KG1 (cell line): ENCODE measurements at places on chromosomes 2 and 18.
A peak's percentile ranks its signal among the peaks of the same experiment; 100 is the strongest.

DNA sequence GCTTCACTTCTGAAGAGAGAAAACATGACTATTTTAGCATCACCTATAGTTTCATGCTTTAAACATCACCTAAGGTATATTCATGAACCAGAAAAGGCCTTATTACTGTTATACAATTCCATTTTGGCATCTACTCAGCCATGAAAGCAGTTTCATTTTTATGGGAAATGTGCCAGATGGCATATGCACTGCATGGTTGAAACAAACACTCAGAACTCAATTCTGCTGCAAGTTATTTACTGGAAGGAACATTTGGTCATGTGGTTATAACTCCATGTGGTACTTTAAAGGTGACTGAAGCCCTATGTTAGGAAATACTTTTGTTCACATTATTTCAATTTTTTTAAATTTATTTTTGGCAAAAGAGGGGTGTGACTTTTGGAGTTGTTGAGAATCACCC is 287.5 kb upstream of the CRIM1 start:
- no peak for DNase-seq

GRCh38 chr2:74399785-74400184 is 19.7 kb upstream of the DCTN1 start:
- DNase-seq = peak; percentile 15

DNA sequence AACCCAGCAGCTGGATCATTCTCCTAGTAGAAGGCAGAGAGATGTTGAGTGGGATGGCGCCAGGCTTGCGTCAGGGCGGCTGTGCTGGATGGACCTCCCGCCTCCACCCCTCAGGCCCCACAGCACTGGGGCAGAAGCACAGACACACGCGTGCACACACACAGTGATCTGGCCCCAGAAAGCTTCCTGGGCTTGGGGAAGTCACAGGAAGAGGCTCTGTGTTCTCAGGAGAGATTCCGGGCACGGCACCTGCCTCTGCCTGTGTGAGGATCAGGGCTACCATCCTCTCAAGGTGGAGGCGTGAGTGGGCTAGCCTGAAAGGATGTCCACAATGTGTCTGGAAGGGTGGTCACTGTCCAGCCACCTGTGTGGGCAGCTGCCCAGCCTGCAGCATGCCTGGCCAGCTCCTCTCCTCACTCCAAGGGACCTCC is 229.8 kb upstream of the HS6ST1 start:
- no peak for DNase-seq

DNA sequence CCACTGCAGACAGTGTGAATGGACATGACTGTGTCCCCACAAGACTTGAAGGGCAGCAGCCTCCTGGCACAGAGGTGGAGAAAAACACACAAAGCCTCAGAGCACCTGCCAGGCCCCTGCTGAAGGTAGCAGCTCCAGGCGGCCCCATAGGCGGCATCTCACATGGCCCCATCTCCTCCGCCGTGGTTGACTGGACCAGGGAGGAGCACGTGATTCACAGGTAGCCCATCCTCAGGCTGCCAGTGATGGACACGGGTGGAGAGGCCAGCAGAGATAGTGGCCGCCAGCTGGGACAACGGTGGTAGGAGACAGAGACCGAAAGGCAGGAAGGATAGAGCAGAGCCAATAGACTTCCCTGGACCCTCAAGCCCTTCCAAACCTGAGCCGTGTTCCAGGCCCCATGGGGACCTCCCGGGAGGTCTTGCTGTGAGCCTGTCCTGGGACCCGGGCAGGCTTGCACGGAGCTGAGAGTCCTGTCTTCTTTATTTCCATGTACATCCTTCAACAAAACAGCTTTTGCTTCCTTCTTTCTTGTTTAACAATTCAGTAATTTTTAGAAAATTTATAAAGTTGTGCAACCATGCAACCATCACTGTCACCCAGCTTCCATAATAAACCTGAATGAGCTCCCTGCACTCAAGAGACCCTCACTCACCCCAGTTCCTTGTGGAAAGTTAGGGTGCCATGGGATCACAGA is 26.9 kb downstream of the GPR55 start:
- no peak for DNase-seq

DNA sequence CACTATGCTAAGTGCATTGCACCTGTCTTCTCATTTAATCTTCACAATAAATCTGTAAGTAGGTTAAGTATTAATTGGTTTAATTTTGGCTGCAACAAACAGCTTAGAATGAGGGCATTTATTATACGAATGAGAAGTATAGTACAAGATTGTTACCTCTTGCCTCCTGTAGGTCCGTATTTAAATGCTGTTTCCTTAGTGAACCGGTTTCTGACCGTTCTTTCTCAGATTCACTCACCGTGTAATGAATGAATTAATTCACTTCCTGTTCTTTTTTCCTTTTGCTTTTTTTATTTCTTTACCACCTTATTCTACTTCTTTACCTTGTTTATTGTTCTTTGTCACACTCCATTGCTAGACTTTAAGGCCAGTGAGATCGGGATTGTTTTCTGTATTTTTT is 153.8 kb upstream of the RASGRP3 start:
- DNase-seq = no peak

- no peak for DNase-seq
Observed at GRCh38 chr2:198016243-198016642, 211.8 kb downstream of the PLCL1 start.

DNA sequence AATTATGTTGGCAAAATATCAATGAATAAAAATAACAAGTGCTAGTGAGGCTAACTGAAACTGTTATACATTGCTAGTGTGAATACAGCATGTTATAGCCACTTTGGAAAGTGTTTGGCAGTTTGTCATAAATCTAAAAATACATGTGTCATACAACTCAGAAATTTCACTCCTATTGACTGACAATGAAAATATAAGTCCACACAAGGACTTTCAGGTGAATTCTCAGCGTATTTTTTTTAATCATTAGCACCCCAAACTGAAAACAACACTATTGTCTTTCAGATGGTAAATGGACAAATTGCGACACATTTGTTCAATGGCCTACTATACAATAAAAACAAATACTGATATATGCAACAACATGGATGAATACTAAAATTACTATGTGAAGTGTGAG is 884.8 kb downstream of the TRIB2 start:
- no peak for DNase-seq

DNA sequence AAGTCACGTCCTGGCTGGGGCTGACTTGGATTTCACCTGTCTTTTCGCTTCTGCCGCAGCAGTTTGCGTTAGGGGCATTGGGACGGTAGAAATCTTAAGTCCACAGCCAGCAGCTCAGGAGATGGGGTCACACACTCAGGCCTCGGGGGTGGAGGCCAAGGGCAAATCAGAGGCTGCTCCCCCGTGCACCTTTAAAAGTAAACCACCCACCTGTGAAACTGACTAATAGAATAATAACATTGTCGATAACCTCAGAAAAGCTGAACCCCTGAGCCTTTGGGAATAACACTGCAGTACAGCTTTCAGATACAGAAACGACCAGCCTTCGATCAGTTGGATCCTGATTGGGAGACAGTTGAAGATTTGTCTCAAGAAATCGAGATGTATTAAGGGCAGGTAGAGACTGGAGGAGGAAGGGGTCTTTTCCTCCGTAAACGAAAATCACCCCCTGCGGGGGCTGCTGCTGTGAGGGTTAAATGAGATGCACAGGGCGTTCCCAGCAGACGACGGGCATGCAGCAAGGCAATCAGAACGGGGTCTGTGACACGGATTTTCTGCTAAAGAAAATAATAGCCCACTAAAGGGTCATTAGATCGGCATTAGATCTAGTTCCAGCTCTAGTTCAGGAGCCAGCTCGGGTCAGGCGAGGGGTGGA is 16.4 kb upstream of the NFATC1 start:
- DNase-seq = no peak

GRCh38 chr18:73954268-73954667 is 193.4 kb downstream of the FBXO15 start:
- no peak for DNase-seq

- DNase-seq = no peak
Observed at GRCh38 chr2:188997263-188997662, 23.1 kb downstream of the COL3A1 start.

DNA sequence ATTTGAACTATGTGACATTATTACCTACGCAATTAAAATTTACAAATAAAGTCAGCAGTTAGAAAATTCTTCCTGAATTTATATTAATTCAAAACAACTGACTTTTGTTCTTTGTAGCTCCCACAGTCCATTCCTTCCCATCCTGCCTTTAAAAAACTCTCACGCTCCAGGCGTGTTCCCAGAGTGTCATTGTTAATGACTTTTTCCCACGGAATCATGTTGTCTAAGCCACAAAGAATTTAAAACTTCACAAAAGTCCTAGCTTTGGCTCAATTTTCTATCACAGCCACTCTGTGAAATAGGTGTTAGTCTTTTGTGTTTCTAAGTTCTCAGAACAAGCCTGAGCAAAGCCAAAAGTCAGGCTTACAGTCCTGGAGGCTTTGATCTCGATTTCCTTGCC is 26.5 kb downstream of the SLC1A4 start:
- no peak for DNase-seq

GRCh38 chr2:43083710-43084698 is 142.4 kb downstream of the ZFP36L2 start:
- DNase-seq = no peak

DNA sequence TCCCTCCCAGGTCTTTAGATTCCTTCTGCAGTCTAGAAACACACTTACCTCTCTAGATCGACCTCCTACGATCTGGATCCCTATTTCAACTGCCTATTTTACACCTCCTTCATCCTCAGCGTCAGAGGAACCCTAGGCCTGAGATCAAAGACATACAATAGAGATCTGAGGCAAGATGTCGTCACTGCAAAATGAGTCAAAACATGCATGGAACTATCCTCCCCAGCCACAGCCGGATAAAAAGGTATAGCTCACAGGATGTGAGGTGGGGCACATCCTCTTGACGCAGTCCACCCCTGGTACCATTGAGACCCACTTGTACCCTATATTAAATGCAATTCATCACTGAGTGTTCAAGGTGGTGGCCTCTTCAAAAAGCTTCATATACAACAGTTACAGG is 63.7 kb upstream of the DNAJC10 start:
- DNase-seq = no peak

GRCh38 chr18:79553154-79553553 is 126.4 kb upstream of the CTDP1 start:
- no peak for DNase-seq

DNA sequence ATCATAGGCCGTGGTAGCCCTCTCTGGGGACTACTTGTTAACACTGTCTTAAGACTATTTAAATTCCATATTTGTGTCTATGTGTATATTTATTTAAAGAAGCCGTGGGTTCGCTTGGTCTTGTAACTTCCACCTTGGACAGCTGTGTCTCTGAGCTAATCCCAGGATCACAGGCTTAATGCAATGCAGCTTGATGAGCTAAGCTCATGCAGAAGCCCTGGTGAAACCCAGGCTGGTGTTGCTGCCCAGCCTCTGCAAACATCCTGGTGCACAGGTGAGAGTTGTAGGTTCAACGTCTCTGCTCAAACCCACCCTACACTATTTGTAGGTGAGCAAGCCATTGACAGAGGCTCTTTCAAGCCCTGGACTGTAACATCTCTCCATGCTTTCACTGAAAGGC is 211.8 kb downstream of the FAM210A start:
- no peak for DNase-seq

- DNase-seq = no peak
Observed at GRCh38 chr18:31206787-31207381, 44.2 kb upstream of the DSC1 start.

DNA sequence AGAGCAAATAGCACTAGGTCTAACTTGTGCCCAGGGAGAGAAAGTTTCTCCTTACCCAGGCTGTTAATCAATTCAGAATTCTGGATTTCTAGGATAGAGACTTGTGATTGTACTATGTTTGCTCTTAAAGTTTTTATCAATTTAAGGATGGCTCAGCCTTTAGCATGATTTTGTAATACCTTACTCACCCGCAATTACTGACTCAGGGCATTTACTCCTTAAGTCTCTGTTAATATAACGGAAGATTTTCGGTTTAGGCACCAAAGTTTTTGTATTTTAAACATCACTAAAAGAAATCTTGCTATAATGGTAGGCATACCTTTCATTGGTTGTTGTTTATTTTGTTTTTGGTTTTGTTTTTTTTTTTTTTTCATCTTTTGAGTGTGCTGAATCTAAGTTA is 358.2 kb downstream of the RBM43 start:
- no peak for DNase-seq

DNA sequence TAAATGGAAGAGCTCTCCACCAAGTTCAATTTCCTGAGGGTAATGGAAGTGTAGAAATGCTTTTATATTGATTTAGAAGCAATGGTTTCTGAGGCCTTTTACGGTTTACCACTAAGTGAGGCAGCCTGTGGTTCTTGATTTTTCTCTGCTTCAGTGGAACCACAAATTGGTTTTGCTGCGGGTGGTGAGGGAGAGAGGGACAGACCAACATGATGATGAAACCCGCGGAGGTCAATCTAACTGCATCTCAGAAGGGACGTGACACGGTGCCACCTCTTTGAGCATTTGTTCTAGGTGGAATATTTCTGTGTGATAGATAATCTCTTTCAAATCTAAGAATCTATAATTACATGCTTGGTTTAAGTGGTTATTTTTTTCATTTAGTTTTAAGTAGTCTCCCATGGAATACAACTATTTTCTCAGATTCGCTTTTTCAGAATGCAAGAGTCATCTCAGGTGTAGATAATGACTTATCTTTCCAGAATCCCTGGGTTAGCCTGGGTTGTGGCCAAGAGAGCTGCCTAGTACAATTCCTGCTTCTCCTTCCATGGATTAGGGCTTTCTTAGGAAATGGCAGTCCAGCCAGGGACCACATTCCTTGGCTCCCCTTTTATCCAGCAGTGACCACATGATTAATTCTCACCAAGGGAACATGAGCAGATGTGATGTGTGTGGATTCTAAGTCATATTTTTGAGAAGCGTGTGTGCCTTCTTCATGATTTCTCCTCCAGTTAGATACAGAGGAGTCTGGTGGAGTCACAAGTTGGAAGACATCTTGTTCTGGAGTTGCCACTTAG is 52.5 kb downstream of the KCNE4 start:
- no peak for DNase-seq

DNA sequence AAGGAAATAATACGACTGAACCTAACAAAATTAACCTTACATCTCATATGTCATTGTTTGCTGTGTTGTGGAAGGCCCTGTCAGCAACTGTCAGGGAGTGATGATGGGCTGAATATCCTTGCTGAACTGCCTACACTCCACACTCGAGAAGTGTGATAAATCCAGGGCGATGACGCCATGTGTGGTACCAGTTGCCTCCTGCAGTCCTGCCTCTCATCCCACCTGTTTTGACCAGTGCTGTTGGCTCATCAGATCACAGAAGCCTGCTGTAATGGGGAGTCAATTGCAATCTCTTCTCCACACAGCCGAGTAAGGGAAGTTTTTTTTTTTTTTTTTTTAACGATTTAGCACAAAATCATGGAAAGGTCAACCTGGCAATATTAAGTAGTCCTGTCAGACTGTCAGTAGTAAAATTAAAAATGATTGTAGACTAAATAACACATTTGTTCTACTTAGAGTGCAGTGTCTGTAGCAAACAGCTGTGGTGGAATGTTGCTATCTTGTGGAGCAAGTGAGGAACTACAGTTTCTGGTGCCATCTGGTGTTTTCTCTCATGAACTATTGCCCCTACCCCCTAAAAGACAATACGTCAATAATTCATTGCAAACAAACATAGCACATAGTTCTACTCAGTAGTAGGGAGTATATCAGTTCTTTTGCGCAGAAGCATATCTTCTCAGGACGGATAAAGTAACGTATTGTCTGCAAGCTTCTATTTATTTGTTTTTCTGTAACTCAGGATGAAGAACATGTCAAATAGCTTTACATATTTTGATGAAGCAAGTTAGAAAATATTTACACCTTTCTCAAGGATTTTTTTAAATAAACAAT is 347.6 kb downstream of the CTNNA2 start:
- DNase-seq = peak; percentile 7
